ENCODE measurements at places on chromosomes 3 and 15. TPM values are rescaled to one million over a fixed set of nuclear protein-coding genes. Genes with fewer than 3 reads are reported as not detected.

Gene LYZL4
- total RNA-seq, result not detected

Gene RBMS3
- total RNA-seq, result 49.5 TPM

Gene PRTG
- 0.92 TPM for total RNA-seq

Gene ZNF860
- total RNA-seq, result 1.6 TPM

Gene P2RY13
- total RNA-seq, result not detected

Gene GOLGA8T
- 0.20 TPM for total RNA-seq

Gene ACKR2
- not detected for total RNA-seq

Gene RAB6B
- 0.99 TPM for total RNA-seq

Gene TRPM1
- 0.25 TPM for total RNA-seq

Gene WDR76
- total RNA-seq, result 22.8 TPM

Gene SNAPC5
- 17.7 TPM for total RNA-seq

Gene SLC25A26
- 25.9 TPM for total RNA-seq

Gene IL5RA
- total RNA-seq, result not detected

Gene SCG3
- not detected for total RNA-seq

Gene CLDN11
- 227 TPM for total RNA-seq

Gene FES
- total RNA-seq, result 60.5 TPM

Gene FSTL1
- 690 TPM for total RNA-seq

Gene CP
- 0.13 TPM for total RNA-seq

Gene DYNLT2B
- 12.3 TPM for total RNA-seq

Gene FAM107A
- total RNA-seq, result 9.6 TPM

Gene MAP6D1
- total RNA-seq, result 2.9 TPM

Gene TRH
- total RNA-seq, result not detected

Gene OR5K4
- not detected for total RNA-seq

Gene ETV5
- total RNA-seq, result 26.8 TPM

Gene ROPN1
- total RNA-seq, result not detected

Gene SCAP
- total RNA-seq, result 69.7 TPM

Gene FGF12
- total RNA-seq, result 1.3 TPM

Gene POLR2M
- 469 TPM for total RNA-seq

Gene LTK
- 0.18 TPM for total RNA-seq

Gene MYEF2
- 31.3 TPM for total RNA-seq

Gene CACNA2D3
- not detected for total RNA-seq

Gene GOLGA8J
- total RNA-seq, result not detected

Gene TMC3
- total RNA-seq, result not detected

Gene MYH15
- 0.26 TPM for total RNA-seq

Gene CCDC54
- not detected for total RNA-seq

Gene CHRNA7
- 2.8 TPM for total RNA-seq

Gene CLSTN2
- total RNA-seq, result 0.07 TPM

Gene PLSCR4
- total RNA-seq, result 89.9 TPM

Gene EPHB1
- 0.78 TPM for total RNA-seq

Gene KY
- not detected for total RNA-seq

Gene TNFAIP8L3
- 62.5 TPM for total RNA-seq

Gene AGBL1
- total RNA-seq, result not detected

Gene GOLGA6L10
- 0.92 TPM for total RNA-seq

Gene CYP19A1
- not detected for total RNA-seq

Gene SERPINI2
- not detected for total RNA-seq

Gene MESP2
- total RNA-seq, result 0.14 TPM

Gene ARF4
- total RNA-seq, result 214 TPM

Gene WDR93
- 0.07 TPM for total RNA-seq

Gene CERS3
- total RNA-seq, result not detected

Gene PML
- 28.4 TPM for total RNA-seq

Gene GREM1
- 0.07 TPM for total RNA-seq

Gene TRIM42
- not detected for total RNA-seq

Gene ATP10A
- not detected for total RNA-seq

Gene PP2D1
- total RNA-seq, result not detected

Measured in pulmonary artery endothelial cell (primary cell).